ENCODE measurements at places on chromosomes 4 and X.

GRCh38 chrX:47129899-47130358 lies 14.6 kb downstream of the NDUFB11 start:
- DNase-seq, result no peak

GRCh38 chrX:95628796-95629195 lies 1055.8 kb upstream of the DIAPH2 start:
- DNase-seq, result no peak

DNA sequence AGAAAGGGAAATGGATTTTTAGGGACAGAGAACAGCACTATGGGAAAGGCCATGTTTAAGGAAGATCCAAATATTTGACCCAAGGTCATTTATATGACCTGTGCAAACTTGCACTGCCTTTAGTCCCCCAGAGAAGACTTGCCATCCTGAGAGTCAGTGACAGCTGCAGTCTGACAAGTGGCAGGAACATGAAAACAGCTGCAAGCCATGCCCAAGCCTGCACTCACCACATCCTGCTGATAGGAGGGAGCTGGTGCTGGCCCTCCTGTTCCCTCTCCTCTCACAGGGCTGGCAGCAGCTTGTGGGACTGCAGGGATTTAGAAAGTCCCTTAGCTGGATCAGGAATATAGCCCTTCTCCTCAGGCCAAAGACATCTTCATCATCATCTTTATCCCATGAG lies 187.7 kb downstream of the RAP1GDS1 start:
- no peak for DNase-seq

- no peak for DNase-seq
These were observed 64.2 kb upstream of the HGFAC start for GRCh38 chr4:3377557-3377956.

GRCh38 chr4:154586296-154587033 lies 4.1 kb downstream of the FGA start:
- DNase-seq, result no peak

GRCh38 chr4:37717576-37717975 lies 31.4 kb upstream of the RELL1 start:
- DNase-seq, result peak; percentile 35
